ENCODE measurements at places on chromosomes 3 and 15.
A peak's percentile ranks its signal among the peaks of the same experiment; 100 is the strongest.

GRCh38 chr15:90691982-90692773 lies 25.0 kb upstream of the BLM start:
- no peak for DNase-seq

DNA sequence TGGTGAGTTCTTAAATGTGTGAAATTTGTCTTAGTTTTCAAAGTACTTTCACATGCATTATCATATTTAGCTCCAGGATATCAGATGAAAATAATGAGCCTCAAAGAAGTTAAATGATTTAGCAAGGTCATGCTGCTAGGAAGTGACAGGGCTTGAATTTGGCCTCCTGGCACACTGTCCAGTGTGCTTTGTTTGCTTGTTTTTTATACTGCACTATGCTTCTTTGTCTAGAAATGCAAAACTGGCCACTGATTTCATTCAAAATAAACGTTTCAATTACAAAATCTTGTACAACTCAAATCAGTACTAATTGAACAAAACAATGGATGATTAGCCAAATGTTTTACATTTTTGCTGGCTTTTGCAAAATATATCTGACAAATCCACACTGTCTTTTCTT lies 583.3 kb upstream of the CBLB start:
- DNase-seq, result no peak

GRCh38 chr15:78638658-78639314 lies 2.2 kb downstream of the CHRNB4 start:
- DNase-seq, result peak; percentile 61

DNA sequence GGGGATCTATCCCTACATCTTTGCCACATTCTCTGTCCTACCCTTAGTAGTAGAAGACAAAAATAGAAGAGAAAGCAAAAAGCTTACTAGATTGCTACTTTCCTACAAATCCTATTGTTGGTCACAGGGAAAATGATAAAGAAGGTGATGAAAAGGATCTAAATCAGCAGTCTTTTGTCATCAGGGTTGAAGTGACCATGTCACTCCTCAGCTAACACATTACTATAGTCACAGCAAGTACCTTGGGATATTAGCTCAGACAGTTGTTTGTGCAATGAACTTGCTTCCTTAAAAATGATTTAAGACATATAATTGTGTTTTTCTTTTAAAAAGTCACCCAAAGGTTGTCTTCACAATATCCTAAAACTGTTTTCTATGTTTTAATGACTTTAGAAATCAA lies 6.3 kb downstream of the ST3GAL6 start:
- no peak for DNase-seq

GRCh38 chr3:2940062-2940461 lies 170.1 kb downstream of the IL5RA start:
- DNase-seq, result no peak

DNA sequence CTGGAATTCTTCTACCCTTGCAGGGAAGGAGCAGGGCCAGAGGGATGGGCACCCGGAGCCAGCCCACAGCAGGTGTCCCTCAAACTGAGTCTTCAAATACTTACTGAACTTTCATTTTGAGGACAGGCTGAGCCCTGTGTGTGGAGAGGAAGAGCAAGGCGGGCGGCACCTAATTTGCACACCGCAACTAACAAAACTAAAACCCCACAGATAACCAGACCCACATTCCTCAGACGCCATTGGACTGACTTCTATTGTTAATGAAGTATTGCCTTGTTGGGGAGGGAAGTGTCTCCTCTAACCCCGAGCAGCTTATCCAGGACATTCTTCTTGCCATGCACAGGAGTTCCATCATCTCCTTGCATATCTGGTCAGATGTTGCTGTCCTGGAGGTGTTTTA lies 105.2 kb upstream of the NR2E3 start:
- peak; percentile 84 for DNase-seq

DNA sequence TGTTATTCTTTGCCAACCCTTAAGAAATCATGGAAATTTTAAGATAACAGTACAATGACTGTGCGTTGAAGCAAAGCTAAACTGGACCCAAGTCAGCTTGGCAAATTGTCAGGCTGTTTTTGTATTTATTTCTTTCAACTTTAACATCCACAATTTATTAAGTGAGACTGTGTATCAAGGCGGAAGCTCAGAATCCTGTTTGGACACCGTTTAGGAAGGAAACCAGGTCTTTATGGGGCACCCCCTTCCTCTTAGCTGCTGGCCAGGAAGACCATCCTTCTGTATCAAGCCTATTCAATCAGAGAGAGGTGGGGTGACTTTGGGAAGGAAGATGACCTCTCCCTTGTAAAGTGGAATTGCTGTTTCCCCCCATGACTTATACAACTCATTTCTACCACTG lies 166.0 kb downstream of the MCTP2 start:
- no peak for DNase-seq

GRCh38 chr3:19885468-19885867 lies 48.5 kb downstream of the EFHB start:
- DNase-seq, result no peak

GRCh38 chr3:22933841-22934116 lies 269.3 kb upstream of the UBE2E2 start:
- no peak for DNase-seq

DNA sequence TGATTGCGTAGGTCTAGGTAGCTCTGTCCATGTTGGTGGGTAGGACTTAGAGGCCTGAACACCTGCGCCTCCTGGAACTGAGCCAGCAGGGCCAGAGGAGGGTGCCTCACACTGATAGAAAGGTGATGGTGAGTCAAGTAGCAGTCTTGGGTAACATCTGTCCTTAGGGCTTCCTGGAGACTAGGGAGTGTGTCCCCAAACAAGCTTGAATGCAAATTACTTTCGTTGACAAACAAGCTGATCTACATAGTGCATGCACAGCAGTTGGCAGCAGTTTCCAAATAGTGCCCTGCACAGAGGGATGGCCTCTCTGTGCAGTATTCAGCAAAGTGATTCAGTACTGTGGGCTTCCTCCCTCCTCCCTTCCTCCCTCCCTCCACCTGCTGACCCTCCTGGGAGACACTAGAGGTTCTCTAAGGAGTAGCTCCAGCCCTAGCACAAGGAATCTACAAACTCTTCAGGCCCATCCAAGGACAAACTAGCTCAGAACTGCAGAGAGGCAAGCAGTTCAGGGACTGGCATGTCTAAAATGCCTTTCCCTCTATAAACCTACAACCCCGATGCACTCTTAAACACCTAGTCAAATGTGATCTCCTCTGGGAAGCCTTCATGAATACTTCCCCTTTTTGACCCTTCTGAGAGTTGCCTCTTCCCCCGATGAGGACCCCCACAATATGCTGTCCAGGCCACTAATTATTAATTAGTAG lies 61.0 kb downstream of the TLE3 start:
- DNase-seq, result no peak

- DNase-seq, result no peak
Measured at GRCh38 chr3:194489736-194490612, 3.2 kb upstream of the ATP13A3 start.

DNA sequence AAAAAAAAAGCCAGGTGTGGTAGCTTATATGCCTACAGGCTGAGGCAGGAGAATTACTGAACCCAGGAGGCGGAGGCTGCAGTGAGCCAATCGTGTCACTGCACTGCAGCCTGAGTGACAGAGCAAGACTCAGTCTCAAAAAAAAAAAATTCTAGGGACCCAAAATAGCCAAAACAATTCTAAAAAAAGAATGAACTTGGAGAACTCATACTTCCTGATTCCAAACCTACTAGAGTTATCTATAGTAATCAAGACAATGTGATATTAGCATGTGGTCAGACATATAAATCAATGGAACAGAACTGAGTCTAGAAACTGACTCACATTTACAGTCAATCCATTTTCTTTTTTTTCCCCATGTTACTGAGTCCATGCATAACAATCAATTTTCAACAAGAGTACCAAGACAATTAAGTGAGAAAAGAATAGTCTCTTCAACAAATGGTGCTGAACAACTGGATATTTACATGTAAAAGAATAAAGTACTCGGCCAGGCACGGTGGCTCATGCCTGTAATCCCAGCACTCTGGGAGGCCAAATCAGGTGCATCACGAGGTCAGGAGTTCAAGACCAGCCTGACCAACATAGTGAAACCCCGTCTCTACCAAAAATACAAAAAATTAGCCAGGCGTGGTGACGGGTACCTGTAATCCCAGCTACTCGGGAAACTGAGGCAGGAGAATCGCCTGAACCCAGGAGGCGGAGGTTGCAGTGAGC lies 11.9 kb downstream of the PRKAR2A start:
- DNase-seq, result no peak

DNA sequence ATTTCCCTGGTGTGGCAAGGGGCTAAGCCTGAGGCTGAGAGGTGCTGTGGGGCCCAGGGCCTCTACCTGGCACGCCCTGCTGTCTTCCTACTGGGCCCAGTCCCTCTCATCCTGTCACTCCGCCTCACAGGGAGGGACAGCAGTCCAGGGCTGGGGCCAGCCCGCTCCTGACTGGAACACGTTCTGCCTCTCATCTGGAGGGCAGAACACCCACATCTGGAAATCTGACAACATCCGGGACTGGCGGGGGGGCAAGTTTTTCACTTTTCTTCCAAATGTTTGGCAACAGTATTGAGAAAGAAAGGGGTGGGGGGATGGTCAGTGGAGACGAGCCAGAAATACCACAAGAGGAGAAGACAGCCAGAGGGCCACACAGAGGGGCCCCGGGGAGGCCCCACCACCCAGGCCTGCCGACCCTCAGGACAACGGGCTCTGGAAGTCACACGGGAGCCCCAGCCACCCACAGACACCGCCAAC lies 1.8 kb upstream of the MYL3 start:
- no peak for DNase-seq

DNA sequence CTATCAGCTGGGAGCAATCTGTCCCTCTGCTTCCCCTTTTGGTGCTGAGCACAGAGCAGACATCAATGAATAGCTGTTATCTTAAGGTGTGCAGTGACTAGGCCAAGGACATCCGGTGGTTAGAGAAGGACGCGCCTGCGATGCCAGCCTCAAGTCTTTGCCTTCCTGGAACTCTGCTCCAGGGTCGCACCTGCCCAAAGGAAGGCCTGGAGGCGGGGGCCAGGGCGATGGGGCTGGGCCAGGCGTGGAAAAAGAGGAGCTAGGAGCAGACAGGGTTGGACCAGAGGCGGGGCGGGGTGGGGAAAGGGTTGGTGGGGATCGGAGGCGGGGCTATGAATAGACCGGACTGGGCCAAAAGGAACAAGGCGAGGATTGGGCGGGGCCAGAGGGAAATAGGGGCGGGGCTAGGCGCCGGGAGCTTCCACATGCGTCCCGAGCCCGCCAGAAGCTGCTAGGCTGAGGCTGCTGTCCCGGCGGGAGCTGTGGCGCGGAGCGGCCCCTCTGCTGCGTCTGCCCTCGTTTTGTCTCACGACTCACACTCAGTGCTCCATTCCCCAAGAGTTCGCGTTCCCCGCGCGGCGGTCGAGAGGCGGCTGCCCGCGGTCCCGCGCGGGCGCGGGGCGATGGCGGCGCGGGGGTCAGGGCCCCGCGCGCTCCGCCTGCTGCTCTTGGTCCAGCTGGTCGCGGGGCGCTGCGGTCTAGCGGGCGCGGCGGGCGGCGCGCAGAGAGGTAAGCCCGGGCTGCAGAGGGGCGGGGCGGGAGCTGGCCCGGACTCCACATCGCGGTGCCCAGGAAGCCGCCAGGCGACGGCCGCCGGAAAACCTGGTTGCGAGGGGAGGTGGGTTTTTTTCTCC lies at the start of gene CHRNA5:
Gene CHRNA5, plus strand, starts transcription at position 424 of the 854 bp plus-strand sequence. Its CDS starts 200 bp downstream, at position 624.
- DNase-seq, result peak; percentile 96

DNA sequence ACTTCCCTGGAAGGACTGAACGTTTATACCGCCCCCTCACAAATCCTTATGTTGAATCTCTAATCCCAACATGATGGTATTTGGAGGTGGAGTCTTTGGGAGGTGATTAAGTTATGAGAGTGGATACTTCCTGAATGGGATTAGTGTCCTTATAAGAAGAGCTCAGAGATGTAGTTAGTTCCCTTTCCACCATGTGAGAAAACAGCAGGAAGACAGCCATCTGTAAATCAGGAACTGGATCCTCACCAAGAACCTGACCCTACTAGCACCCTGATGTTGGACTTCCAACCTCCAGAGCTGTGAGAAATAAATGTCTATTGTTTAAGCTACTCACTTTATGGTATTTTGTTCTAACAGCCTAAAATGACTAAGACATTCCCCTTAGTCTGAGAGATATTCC lies 33.3 kb upstream of the SACM1L start:
- no peak for DNase-seq

DNA sequence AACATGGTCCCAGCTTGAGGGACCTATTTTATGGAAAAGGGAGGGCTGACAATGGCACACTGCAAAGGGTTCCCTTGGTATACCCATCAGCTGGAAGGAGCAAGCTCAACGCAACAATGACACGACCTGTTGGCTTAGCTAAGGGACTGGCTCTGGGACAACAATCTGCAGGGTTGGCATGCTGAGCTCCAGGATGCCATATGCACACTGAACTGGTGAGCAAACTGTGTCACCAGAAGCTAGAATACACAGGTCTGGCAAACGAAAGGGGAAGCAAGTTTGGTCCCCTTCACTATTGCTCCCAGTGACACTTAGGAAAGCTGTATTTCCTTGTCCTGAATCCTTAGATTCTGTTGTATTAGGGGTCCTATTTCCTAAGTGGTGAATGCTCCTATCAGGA lies 38.0 kb upstream of the RASGRF1 start:
- DNase-seq, result no peak

GRCh38 chr3:196097373-196098154 lies 15.7 kb upstream of the TFRC start:
- no peak for DNase-seq

DNA sequence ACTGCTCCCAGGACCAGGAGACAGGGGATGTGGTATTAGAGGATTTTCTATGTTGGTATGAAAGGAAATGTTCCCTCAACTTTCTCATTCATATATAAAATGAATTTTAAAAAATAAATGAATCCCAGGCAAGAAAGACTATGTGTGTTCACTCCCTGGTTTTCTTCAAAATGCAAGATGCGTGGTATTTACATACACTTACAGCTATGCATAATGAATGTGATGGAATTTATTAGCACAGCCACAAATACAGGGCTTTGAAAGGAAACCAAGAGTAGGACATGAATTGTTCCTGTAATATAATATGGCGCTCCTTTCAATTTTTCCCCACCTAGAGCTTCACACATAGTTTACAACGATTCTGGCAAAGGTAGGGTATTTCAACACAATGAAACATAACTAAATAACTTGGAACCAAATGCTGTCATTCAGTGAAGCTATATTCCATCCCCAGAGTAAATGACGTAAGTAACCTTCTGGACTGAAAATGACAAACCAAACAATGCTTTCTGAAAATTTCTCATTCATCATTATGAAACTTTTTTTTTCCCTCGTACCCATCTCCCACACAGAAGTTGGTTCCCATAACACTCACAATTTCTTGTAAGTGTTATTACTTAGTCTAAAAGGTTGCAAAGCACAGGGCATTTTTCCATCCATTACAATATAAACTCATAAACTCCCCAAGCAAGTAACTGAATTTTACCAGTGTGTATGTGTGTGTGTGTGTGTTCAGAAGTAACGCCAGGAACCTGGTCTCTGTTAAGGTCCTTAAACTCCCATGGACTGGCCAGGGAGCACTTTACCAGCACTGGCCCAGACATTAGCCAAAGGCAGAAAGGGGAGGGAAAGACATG lies 41.8 kb downstream of the CBLB start:
- DNase-seq, result no peak

- no peak for DNase-seq
Measured at GRCh38 chr15:48634096-48634495, 11.4 kb downstream of the FBN1 start.

GRCh38 chr3:140093742-140094141 lies 158.8 kb downstream of the CLSTN2 start:
- DNase-seq, result no peak
